ENCODE measurements at places on chromosomes 3 and 15.

DNA sequence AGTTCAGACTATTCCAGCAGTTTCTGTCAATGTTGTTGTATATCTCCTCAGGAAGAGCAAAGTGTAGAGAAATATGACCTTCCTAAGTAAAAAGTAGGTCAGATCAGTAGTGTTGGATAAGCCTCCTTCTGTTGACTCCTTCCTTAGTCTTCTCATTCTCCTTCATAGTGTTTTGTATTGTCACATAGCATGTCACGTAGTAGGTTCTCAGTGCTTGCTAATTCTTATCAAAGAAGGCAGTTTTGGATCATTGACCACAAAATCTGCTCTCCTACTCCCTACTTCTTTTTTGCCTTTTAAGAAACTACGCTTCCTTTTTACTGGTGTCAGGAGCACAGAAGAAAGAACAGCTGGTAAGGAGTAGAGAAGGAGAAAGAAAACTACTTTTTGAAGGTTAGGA lies 1.0 kb upstream of the MGA start:
- no peak for DNase-seq

- no peak for DNase-seq
Observed at GRCh38 chr15:51212239-51212638, 117.5 kb upstream of the TNFAIP8L3 start.

GRCh38 chr3:116394365-116394764 lies 50.9 kb downstream of the LSAMP start:
- no peak for DNase-seq

- peak; percentile 23 for DNase-seq
Observed at GRCh38 chr3:159765030-159765859, 223.4 kb upstream of the IL12A start.

- DNase-seq = no peak
Observed at GRCh38 chr3:146156095-146156494, 4.9 kb downstream of the PLOD2 start.

GRCh38 chr15:87682527-87682926 lies 574.0 kb downstream of the NTRK3 start:
- DNase-seq = no peak

DNA sequence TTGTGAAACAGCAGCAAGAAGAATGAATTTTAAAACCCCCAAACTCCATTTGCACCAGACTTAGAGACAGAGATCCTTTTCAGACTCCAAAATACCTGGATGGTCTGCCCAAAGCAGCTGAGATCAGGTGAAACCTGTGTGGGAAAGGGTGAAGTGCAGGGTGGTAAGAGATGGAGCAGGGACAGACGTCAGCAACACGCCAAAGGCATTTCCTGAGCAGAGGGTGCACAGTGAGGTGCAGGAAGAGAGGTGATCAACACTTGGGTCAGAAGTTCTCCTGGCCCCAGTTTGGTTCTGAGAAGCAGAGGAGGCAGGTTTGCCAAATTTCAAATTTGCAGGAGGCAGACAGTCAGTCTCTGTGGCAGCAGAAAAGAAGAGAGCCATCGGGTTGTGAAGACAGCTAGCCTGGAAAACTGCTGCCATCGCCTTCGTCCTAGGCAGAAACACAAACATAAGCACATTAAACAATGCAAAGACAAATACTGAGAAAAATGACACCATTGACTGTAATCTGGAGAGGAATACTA lies 9.8 kb downstream of the CCR4 start:
- DNase-seq = no peak

- no peak for DNase-seq
Observed at GRCh38 chr3:21392526-21392925, 358.5 kb downstream of the ZNF385D start.

DNA sequence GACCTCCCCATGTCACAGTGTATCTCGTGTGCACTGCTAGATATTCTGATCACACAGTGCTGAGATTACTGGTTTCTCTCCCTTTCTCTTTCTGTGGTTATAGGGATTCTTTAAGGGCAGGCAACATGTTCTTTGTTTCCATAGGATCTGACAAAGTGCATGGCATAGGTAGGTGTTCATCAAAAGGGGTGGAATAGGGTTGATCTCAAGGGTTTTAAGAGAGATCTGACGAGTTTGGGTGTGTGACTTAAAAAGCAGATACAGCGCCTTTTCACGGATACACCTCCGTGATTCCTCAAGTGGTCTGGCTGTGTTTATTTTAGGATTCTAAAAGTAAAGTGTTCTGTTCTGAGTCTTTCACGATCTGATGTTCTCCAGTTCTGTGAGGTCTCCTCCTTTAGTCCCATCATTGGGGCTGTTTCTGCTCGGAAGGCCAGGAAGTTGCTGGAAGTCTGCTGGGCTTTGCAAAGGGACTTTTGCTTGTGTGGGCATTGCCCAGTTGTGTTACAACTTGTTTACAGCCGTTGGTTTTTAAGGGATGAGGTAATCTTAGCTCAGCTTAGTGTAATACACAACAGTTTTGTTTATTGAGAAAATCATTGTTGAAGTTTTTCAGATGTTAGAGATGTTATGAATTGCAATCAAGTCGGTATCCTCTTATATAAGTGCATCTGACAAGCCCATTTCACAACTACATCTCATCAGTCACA lies 34.8 kb downstream of the IGF1R start:
- DNase-seq = no peak

DNA sequence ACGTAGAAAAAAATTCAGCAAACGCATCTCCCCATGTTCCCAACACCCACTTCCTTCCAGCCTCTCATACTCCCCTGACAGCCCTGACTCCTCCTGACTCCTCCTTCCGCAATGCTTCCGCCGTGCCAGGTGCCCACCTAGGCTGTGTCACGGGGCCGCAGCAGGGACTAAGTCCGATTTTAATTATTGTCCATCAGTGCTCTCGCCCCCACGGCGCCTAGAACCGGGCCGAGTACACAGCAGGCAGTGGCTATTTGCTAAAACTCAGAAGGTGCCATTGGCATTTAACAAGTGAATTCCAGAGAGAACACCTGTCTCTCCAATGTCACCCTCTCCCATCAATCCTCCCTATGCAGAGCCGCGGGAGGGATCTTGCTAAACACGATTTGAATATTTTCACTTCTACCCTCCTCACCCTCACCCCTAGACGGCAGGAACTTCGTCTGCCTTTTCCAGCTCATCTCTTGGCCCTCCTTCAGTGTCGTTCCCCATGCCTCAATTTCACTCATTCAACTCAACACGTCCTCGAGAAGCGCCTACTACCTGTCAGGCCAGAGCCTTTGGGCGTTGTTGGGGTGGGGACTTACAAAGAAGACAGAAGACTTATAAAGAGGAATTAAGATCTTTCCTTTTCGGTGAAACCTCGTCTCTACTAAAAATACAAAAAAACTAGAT lies 11.5 kb upstream of the SHF start:
- no peak for DNase-seq

GRCh38 chr15:99727330-99727729 lies 5.9 kb downstream of the LYSMD4 start:
- no peak for DNase-seq

GRCh38 chr3:32499585-32499984 lies 3.1 kb downstream of the CMTM6 start:
- DNase-seq = no peak

- no peak for DNase-seq
Observed at GRCh38 chr3:14322667-14323295, 79.6 kb upstream of the SLC6A6 start.

GRCh38 chr15:79099692-79100091 lies 9.1 kb upstream of the RASGRF1 start:
- DNase-seq = no peak

- DNase-seq = peak; percentile 8
Observed at GRCh38 chr3:137768361-137769321, 4.5 kb downstream of the SOX14 start.

GRCh38 chr15:101381671-101382212 lies 86.7 kb upstream of the SNRPA1 start:
- no peak for DNase-seq

GRCh38 chr15:91947683-91948608 lies 94.4 kb downstream of the SLCO3A1 start:
- DNase-seq = no peak

- DNase-seq = no peak
Observed at GRCh38 chr3:164748626-164749025, 329.7 kb downstream of the SI start.

GRCh38 chr15:32091505-32092380 lies 61.4 kb downstream of the CHRNA7 start:
- no peak for DNase-seq

DNA sequence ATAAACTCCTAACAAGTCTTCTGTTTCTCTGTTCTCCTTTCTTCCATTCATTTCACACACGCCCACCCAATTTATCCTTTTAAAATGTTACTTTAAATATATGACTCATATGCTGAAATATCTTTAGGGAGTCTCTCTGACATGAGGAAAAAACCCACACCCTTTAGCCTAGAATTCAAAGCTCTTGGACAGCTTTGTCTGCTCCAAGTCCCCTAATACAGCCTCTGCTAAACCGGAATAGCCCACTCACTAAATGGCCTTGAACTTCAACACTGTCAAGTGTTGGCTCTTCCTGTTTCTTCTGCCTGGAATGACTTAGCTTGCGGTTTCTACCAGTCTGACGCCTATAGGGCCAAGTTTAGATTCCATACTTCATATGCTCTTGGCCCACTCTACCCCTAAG lies 3.3 kb upstream of the CD96 start:
- no peak for DNase-seq

DNA sequence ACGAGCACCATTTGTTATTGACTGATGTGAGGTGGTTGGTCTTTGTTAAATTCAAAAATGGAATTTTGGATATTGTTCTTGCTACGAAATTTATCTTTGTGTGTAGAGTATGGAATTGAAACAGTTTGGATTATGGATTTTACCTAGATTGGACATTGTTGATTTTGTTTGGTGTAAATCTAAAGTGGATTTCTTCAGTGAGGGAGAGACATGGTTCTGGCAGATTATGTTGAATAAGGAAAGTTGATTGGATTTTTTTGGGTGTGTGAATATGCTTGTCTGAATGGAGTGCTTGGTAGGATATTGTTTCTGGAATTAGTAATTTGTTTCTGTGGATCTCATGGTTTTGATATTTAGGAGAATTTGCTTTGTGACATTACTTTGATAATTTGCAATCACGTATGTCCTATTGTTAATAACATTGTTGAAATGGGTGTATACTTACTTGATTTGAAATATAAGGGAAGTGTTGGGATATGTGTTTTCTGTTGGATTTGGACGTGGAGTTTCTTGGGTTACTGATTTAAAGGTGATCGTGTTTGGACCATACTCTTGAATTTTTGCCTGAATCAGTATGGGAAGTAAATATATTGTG lies 1.0 kb upstream of the CHD2 start:
- DNase-seq = no peak

- no peak for DNase-seq
Observed at GRCh38 chr3:5080779-5081550, 41.1 kb upstream of the ARL8B start.

GRCh38 chr3:151307131-151307530 lies 9.5 kb downstream of the GPR87 start:
- DNase-seq = no peak

- DNase-seq = no peak
Observed at GRCh38 chr15:38589502-38589901, 24.9 kb upstream of the RASGRP1 start.

DNA sequence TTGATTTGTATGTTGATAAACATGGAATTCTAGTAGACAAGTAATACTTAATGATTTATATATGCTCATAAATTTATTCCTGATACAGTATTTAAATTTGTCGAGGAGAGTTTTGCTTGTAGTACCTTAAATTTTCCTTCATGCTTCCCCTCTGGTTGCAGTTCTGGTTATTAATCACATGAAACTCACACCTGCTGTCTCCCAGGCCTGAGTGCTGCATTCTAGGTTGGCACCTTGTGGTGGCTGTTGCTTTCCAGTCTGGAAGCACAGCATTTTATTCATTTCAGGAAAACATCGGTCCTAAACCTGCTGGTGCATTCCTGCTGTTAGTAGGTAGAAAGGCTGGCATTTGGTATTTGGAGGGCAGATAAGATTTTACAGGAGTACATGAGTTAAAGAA lies 44.9 kb downstream of the ATP1B3 start:
- no peak for DNase-seq

DNA sequence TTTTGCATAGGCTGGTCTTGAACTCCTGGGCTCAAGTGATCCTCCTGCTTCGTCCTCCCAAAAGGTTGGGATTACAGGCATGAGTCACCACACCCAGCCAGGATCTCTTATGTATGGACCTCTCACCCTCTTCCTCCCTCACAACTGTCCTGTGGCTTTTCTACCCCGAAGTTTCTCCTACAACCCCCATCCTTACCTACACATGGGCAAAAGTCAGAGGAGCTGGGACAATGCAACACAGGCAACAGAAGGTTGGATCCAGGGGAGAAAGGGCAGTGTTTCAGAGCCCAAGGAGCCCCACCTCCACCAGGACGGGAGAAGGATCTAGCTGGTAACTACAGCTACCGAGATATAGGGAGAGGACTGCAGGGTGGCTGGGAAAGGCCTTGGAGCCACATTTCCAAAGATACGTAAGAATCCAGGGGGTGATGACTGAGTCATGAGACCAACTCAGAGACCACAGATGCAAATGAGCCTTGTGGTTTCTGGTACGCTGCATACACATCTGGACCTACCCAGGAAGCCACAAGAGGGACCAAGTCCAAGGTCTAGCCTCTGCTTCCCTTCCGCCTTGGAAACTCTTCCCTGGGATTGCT lies 13.6 kb downstream of the IGDCC4 start:
- DNase-seq = peak; percentile 57

DNA sequence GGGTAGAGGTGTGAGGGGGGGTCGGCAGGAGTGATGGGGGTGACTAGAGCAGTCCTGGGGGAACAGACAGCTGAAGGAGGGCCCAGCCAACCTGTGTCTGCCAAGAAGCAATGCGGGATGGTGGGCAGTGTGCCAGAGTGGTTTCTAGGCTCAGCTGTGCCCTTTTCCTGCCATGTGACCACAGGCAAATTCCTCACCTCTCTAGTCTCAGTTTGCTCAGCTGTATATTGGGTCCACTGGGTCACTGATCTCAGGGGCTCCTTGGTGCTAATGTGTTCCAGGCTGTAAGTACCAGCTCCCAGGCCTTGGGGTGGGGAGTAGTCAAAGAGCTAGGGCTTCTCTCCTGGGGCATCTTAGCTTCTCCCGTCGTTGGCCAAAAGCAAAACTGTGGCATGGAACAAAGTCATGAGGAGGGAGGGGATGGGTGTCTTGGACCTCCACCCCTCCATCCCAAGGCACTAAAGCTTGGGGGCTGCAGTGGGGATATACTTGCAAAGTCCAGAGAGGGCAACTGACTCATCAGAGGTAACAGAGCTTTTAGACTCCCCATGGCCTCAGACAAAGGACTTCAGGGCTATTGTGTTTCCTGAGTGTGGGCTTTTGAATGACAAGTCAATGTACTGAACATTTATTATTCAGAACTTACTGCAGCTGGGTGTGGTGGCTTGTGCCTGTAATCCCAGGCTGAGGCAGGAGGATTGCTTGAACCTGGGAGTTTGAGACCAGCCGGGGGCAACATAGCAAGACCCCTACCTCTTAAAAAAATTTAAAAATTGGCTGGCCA lies 20.9 kb downstream of the SMAD6 start:
- no peak for DNase-seq

DNA sequence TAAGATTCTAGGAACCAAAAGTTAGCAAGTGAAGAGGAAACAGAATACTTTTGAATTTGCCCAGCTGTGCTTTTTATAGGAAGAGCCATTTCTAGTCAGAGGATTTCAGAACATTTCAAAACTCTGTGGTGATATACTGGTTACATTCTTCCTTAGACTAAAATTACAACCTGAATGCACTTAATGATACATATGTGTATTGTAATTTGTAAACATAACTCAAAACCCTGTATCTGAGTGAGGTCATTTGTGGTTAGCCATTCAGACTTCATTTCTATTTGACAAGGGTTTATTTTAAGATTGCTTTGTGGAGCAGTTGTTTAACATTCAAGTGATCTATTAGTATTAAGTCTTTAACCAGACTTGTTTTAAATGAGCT lies 59.4 kb upstream of the TRIM71 start:
- DNase-seq = no peak

- DNase-seq = no peak
Observed at GRCh38 chr3:71671216-71671845, 53.9 kb downstream of the EIF4E3 start.
